ENCODE measurements at places on chromosomes 3 and 15.

DNA sequence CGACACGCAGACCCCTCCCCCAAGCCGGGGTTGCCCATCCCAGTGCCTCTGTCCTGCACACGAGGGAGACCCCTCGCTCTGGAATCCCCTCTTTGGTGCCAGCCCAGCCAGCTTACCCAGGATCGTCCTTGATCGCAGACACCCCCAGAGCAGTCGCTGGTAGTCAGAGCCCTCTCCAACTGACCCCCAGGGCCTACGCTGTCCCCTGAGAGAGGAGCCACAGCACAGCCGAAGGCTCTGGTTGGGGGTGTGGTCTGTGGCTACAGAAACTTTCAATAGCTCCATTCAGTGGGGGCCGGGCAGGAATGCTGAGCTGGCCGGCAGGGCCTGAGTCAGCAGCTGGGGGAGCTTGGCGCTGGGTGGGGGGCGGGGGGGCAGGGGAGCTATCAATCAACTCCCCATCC, at the start of gene LCTL:
TSS of gene LCTL (minus strand) at position 258 of the 404 bp plus-strand sequence. CDS start 633 bp downstream, outside the sequence.
- peak; percentile 86 for DNase-seq

GRCh38 chr15:39918688-39919385, 1.2 kb downstream of the GPR176 start:
- DNase-seq, result peak; percentile 95

GRCh38 chr3:43400781-43401730, 114.7 kb downstream of the SNRK start:
- no peak for DNase-seq

GRCh38 chr15:81056304-81056703, 55.6 kb downstream of the TLNRD1 start:
- DNase-seq, result no peak

GRCh38 chr3:23304424-23304823, 101.3 kb downstream of the UBE2E2 start:
- DNase-seq, result peak; percentile 64

- DNase-seq, result peak; percentile 36
These were observed 455.3 kb upstream of the NR2F2 start for GRCh38 chr15:95875121-95875643.

DNA sequence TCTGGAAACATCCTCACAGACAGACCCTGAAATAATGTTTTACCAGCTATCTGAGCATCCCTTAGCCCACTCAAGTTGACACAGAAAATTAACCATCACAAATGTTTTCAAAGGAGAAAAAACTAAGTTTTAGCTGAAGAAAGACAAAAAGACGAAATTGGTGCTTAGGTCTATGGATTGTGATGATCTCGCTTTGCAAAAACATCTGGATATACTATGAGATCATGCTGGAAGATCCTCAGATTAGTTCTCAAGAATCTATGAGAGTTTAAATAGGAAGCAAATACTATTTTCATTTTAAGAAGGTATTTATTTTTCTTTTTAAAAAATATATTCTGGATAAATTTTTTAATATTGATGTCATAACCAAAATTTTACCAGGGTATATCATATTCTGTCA, 42.6 kb upstream of the MBNL1 start:
- no peak for DNase-seq

GRCh38 chr3:38383156-38383875, 36.7 kb downstream of the XYLB start:
- DNase-seq, result no peak

GRCh38 chr15:49758856-49759255, 138.0 kb downstream of the DTWD1 start:
- DNase-seq, result no peak

DNA sequence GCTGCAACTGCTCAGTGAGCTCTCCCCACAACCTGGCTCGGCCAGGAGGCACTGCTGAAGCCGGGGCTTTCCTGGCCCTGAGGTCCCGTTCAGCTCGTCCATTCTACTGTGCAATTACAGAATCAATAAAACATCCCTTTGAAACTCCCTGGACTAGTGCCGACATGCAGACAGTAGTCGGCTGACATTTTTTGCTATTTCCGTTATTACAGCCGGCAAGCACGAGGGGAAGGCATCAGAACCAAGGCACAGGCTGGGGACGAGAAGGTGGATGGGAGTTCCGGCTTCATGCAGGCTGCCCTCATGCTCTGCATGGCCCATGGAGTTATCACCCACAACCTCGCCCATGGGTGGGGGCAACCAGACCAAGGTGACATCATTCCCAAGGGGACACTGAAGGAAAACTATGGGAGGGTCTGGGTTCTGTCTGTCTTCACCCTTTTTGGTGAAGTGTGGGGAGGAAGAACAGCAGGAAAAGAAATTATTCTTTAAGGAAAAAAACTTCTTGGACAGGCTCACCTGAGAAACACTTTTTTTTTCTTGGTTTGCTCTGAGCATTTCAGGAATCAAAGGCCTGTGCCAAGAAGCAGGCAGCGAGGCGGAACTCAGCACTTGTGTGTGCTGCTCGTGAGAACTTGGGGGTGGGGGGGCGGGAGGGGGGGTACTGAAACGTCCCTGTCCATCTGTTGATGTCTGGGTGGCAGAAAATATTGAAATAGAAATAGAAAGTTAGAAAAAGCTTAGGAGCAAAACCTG, 154.5 kb downstream of the FOXP1 start:
- peak; percentile 52 for DNase-seq

DNA sequence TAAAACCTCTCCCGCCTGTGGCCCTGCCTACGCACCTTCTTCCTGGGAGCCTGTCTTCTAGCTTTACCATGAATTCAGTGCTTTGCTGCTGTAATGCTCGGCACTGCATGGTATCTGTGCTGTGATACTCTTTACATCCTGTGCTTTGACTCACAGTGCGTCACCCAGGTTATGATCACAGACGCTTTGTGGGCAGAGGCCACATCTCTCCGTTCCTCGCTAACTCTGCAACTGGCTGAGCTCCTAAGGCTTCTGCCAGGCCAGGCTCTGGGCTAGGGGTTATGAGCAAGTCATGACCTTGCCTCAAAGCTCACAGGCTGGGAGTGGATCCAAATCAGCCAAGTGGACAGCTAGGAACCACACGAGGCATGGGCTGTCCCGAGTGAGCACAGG, 23.2 kb downstream of the SPTBN5 start:
- peak; percentile 56 for DNase-seq

DNA sequence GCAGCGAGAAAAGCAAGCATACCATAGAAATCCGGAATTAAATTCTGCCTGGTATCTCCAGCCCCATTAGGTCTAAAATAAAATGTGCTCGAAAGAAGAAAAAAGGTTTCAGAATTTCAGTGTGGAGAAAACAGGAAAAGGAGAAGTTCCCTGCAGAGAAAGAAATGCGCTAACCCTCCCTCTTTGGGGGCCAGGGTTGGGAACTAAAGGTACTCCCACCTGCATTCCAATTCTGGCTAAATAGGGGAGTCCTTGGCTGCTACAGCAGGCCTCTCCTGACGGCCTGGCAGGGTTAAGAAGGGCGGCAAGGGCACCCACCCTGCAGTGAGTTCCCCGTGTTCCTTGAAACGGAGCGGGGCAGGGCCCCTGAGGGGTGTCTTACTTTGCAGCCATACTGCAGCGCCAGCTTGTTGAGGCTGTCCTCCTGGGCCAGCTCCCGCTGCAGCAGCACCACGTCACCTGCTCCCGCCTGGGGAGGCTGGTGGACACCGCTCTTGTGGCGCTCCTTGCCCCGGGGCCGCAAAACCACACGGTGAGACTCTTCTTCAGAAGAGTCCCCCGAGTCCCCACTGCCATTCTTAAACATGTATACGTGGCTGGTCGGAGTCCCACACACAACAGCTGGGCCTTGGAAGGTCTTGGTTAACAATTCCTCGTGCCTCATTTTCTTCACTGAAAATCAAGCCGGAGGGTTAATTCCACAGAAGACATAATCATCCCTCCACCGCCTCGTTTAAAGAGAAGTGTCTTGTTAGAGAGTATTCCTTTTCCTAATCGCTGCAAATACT, 1.7 kb downstream of the LYSMD4 start:
- DNase-seq, result no peak

DNA sequence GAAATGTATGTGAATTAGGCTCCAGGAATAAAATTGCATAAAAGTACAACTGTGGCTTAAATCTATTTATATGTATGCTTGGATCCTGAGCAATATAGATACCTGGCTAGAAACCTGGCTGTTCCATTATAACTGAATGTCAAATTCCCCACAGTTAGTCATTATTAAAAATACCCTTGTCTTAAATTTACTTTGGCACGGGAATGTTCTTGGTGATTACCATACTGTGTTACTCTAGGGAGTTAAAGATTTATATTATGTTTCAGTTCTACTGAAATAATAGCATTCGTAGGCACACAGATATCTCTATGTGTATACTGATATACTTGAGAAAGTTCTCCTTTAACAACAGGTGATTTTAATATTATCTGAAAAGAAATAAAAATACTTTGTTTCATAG, 394.1 kb downstream of the PTPRG start:
- DNase-seq, result peak; percentile 14

- DNase-seq, result no peak
These were observed 777 bp downstream of the LOXL1 start for GRCh38 chr15:73927003-73927475.

DNA sequence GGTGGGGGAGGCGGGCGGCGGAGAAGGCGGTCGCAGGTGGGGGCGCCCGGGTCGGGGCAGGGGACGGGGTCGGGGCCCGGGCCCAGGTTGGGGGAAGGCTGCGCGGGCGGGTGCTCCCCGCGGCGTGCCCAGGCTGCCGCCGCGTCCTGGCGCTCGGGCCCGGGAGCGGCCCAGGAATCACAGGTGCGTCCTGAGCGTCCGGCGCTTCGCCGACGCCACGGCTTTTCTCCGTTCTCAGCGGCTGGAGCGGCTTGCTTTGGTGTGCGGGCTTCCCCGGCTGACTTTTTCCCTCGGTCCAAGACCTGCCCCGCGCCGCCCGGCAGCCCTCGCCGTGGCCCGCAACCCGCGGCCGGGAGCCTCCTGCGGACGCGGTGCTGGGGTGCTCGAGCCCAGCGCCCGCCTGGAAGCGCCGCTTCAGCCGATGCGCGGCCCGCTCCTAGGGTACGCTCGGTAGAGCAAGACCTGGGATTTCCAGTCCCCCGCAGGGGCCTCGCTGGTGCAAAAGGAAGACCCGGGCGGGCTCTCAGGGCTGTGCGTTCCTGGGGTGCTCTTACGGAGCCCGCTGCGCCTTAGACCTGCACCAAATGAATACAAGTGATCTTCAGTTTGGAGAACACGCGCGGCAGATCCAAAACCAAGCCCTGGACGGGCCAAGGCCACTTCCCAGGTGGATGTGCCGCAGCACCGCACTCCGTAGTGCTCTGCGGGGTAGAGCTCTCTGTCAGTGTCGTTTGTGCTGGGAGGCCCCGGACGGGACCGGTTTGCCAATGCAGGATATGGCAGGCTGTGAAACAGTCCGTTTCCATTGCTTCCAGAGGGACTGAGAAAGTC, 639 bp downstream of the NIPA1 start:
- peak; percentile 11 for DNase-seq

- no peak for DNase-seq
These were observed 80.6 kb upstream of the CHD2 start for GRCh38 chr15:92819278-92820235.

DNA sequence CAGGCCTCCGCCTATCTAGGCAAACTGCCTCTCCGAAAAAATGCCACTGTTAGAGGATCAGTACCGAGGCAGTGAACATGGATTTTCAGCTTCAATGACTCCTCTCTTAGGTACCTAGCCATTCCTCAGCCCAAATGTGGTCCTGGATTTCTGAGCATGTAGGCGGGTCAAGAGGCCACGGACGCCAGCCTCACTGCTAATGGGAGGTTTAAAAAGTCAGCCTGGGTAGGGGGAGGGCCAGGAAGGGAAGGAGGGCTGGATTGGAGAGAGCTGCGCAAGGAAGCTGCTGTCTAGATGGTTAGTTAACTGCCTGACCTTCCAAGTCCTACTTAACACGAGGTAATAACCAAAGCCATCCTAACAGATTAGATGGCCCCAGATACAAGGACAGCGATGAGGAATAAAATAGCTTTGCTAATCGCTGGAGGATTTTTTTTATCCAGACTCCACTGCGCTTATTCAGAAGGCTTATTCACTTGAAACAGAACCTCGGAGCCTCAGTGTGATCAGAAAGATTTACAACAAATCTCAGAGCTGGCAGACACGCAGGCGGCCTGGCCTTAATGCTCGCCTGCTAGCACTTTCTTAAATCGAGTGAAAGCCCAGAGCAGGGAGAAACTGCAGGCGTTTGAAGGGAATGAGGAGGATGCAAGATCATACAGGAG, 34.3 kb downstream of the TLE3 start:
- peak; percentile 27 for DNase-seq

- DNase-seq, result no peak
These were observed 99.1 kb upstream of the STT3B start for GRCh38 chr3:31433679-31433992.

- no peak for DNase-seq
These were observed 2.8 kb downstream of the VIPR1 start for GRCh38 chr3:42505128-42505848.

DNA sequence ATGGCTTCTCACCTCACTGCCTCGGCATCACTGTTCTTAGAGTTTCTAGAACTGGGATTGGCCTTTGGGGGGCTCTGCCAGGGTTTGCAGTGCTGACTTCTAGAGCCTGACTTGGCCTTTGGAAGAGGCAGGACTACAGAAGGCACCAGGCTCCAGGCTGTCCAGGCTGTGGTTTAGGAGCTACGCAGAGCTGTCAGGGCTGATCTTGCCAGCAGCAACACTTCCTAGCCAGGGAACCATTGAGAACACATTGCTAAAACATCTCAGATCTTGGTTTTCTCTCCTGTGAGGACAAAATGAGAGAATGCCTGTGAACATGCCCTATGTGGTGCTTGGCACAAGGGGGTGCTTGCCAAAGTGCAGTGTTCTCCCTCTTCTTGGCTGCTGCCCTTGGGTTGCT, 34.6 kb upstream of the APEH start:
- no peak for DNase-seq

GRCh38 chr3:128537091-128537703, 44.2 kb upstream of the GATA2 start:
- DNase-seq, result no peak

DNA sequence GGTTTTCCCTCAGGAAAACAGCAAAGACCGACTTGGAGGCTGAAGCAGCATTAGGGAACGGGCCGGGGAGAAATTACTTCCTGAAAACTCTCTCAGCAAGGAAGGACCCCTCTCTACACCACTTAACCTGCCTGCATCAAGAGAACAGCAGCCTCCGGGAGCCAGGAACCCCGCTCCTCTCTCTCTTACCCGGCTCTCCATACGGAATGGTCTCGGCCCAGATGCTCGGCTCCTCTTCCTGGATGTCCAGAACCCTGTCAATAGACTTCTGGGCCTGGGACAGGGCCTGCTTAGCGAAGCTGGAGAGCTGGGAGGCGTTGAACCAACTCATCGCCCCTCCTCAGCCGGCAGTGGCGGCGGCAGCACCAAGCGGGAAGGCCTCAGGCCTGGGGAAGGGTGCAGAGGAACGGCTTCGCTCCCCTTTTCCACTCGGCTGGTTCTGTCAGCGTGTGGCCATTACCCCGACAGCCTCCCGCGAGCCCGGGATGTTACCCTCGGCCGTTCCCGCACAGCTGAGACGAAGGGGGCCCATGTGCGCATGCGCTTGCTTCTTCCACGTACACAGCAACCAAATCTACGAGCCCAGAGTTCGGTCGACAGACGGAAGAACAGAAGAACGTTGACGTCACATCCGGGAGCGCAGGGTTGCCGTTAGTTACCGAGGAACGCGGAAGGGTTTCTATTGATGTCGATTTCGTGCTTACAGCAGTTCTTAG, at the start of gene TMF1:
TSS of gene TMF1 (minus strand) at position 578 of the 716 bp plus-strand sequence. CDS start at position 331, 247 bp downstream.
- peak; percentile 99 for DNase-seq

GRCh38 chr3:30098653-30099455, 507.5 kb upstream of the TGFBR2 start:
- DNase-seq, result peak; percentile 62

GRCh38 chr15:22949074-22949547, 31.1 kb downstream of the CYFIP1 start:
- DNase-seq, result peak; percentile 72
